ENCODE measurements at places on chromosomes 16 and 17. TPM values are rescaled to one million over a fixed set of nuclear protein-coding genes. Genes with fewer than 3 reads are reported as not detected.

The TBC1D3G gene
- not detected for total RNA-seq

The OTOP2 gene
- total RNA-seq: 0.17 TPM

The IGF2BP1 gene
- 93.9 TPM for total RNA-seq

The LITAFD gene
- not detected for total RNA-seq

The ANKRD40CL gene
- not detected for total RNA-seq

The CSF3 gene
- total RNA-seq: not detected

The PDE6G gene
- 2.5 TPM for total RNA-seq

The FNDC8 gene
- total RNA-seq: not detected

The ABR gene
- 106 TPM for total RNA-seq

The RAPGEFL1 gene
- total RNA-seq: 2.4 TPM

The LGALS9B gene
- total RNA-seq: not detected

The TBC1D3H gene
- not detected for total RNA-seq

The PCYT2 gene
- total RNA-seq: 16.0 TPM

The HBA1 gene
- total RNA-seq: 1.1 TPM
